LHCN-M2 (cell line): ENCODE measurements at places on chromosomes 2 and 18.

DNA sequence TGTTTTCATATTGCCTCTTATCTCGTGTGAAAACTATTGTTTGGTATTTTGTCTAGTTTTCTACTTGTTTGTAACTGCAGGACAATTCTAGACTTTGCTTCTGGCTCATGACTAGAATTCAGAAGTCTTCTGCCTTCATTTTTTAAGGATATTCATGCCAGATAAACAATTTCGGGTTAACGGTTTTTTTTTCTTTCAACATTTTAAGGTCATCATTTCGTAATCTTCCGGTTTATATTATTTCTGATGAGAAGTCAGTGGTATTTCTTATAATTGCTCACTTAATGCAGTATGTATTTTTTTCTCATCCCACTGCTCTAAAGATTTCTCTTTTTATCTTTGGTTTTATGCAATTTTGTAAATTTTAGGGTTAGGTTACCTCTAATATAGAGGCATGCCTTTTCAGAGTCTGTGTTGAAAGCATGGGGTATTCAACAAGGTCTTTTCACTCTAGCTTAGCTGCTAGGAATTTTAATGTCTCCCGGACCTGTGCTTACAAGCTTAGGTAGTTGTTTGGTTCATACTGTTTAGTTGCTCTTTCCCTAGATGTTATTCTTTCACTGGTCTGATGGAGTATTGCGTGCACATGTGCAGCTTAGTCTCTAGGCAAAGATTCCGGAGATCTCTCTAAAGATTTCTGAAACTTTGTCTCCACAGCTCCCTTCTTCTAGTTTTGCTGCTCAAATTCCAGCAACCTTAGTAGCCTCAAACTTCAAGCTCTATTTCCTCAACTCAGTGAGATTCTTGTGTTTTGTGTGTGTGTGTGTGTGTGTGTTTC is 198.1 kb downstream of the MCFD2 start:
- DNase-seq = no peak

DNA sequence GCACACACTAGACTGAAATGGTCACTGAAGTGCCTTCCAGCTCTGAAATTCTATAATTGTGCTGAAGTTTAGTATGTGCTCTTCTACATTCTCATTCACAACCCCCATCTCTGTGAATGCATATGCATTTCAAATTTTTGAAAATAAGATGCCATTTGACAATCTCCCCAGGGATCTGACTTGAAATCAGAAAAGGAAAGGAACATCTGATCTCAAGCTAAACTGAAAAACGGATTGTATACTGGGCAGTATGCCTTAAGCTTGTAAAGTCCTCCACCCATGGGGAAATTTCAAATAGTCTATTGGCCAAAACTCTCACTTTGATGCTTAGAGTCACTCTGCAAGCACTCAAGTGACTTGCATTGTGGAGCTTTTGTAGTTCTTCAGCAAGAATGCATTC is 22.9 kb downstream of the FAP start:
- DNase-seq = no peak

DNA sequence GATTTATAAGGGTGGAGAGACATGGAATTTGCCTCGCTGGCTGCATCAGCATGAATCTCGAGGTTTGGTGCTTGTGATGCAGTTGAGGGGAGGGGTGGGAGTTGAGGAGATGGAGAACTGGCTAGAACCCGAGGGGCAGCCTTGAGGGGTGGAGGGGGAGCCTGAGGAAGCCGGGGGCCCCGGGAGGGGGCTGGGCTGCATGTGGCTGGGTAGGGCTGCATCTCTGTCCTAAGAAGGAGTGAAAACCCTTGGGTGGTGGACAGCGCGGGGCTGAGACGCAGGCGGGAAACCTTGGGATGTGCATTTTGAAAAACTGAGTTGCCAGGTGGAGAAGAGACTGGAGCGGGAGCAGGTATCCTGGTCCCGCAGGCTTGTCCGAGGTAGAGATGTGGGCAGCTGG is 64.2 kb downstream of the SNTG2 start:
- DNase-seq = no peak

- DNase-seq = peak; percentile 23
Observed at GRCh38 chr18:2948038-2948437, 64.9 kb downstream of the LPIN2 start.
